Aorta (tissue), 5 donors: ENCODE measurements at places on chromosomes 16 and 17. TPM values are rescaled to one million over a fixed set of nuclear protein-coding genes. Genes with fewer than 3 reads are reported as not detected.

DNA sequence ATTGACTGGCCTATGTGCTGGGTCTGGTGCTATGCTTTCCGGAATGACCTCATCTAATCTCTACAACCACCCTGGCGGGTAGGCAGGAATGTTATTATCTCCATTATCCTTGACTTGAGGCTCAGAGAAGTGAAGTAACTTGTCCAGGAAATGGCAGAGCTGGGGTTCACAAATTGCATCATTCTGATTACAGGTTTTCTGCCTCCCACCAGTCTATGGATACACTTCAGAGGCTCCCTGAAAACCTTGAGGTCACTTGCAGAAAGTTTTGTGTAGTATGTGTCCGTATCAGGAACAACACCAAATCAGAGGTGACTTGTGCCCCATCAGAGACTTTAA lies 19.1 kb downstream of the NOD2 start:
- H3K27ac ChIP-seq, result no peak overlapping the region
- H3K27me3 ChIP-seq, result no peaks in the 10 kb centered on the region
- no peaks in the 10 kb centered on the region for H3K36me3 ChIP-seq
- H3K4me1 ChIP-seq, result no peaks in the 10 kb centered on the region
- DNase-seq, result no peak

Gene CHD9NB
- 0.88 TPM for total RNA-seq

- DNase-seq, result no peak
- no peaks in the 10 kb centered on the region for H3K27me3 ChIP-seq
- no peaks in the 10 kb centered on the region for H3K36me3 ChIP-seq
Measured at GRCh38 chr16:63038397-63039106, 1002.3 kb upstream of the CDH8 start.

Gene CD7
- 2.6 TPM for total RNA-seq

- no peaks in the 10 kb centered on the region for H3K27me3 ChIP-seq
- no peak overlapping the region for H3K4me3 ChIP-seq
- no peak overlapping the region for H3K27ac ChIP-seq
- no peak for DNase-seq
Measured at GRCh38 chr17:5501685-5502084, 15.3 kb downstream of the MIS12 start.

DNA sequence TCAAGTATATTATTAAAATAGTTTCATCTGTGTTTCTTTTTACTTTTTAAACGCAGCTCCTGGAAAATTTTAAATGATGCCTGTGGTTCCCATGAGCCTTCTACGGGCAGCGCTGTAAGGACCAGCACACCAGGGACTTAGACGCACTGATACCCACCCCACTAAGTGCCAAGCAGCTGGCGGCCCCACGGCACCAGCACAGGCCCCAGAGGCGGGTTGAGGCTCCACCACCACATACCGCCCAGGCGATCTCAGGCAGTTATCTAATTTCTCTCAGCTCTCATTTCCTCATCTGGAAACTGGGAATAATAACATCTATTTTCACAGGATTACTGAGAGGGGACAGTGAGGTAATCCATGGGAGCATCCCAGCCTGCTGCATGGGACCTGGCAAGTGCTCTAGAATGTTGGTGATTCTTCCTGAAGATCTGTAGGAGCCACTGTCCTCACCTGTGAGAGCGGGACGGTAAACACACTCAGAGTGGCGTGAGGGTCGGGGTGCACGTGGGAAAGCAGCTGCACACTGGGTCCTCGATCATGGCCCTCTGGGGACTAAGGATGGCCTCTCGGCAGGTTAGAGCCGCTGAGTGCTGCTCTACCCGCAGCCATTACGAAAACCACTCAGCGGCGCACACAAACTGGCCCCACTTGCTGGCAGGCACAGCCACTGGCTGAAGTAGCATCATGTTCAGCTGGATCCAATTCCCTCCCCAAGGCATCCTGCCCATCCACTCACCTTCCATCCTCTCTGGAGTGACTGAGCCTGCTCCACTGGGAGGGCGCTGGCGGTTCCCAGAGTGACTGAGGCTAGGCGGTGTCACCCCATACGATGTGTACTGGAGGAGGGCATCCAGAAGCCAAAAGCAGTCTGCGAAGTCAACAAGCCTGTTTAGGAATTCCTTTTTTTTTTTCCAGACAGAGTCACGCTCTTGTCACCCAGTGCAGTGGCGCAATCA lies 17.6 kb upstream of the SLC38A8 start:
- no peak for DNase-seq
- H3K27me3 ChIP-seq, result no peaks in the 10 kb centered on the region
- H3K4me1 ChIP-seq, result no peaks in the 10 kb centered on the region

Gene SRL
- total RNA-seq, result 2.3 TPM

Gene KRT24
- not detected for total RNA-seq

GRCh38 chr16:14354561-14355351 lies 275.3 kb downstream of the PARN start:
- H3K4me3 ChIP-seq, result no peak overlapping the region
- no peak for DNase-seq
- H3K27me3 ChIP-seq, result no peaks in the 10 kb centered on the region

GRCh38 chr16:847151-847550 lies 46.6 kb upstream of the GNG13 start:
- no peak overlapping the region for H3K4me3 ChIP-seq
- no peaks in the 10 kb centered on the region for H3K4me1 ChIP-seq
- H3K27me3 ChIP-seq, result no peaks in the 10 kb centered on the region
- H3K36me3 ChIP-seq, result no peaks in the 10 kb centered on the region

DNA sequence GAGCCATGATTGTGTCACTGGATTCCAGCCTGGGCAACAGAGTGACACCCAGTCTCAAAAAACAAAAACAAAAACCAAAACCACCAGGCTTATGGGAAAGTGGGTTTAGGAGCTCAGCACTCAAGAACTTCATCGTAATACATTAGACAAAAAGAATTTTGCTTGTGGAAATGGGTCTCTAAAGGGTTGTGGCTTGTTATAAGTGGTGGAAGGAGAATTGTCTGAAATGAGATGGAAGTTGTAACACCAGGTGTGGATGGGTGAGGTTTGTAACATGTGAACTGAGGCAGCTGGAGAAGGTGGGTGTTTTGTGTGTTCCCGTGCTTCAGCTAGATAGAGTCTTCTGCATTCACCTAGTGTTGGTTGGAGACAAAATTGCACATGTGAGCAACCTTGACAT lies 35.8 kb downstream of the CDH1 start:
- DNase-seq, result no peak
- no peaks in the 10 kb centered on the region for H3K36me3 ChIP-seq
- H3K27me3 ChIP-seq, result no peaks in the 10 kb centered on the region
- no peak overlapping the region for H3K4me3 ChIP-seq
- no peaks in the 10 kb centered on the region for H3K4me1 ChIP-seq

DNA sequence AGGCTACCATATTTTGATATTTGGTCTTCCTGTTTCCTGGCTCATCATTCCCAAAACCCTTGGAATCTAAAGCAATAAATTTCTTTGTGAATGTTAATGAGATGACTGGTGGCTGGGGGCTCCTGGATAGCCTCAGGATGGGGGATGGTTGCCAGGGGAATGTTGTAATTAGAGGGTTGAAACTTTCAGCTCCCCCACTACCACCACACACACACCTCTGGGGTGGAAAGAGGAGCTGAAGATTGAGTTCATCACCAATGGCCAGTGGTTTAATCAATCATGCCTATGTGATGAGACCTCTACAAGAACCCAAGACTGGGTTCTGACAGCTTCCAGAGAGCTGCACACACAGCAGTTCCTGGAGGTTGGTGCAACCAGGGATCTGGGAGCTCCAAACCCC lies 59.1 kb downstream of the HS3ST3A1 start:
- no peaks in the 10 kb centered on the region for H3K4me1 ChIP-seq
- no peaks in the 10 kb centered on the region for H3K36me3 ChIP-seq
- no peaks in the 10 kb centered on the region for H3K27me3 ChIP-seq
- no peak overlapping the region for H3K4me3 ChIP-seq
- no peak overlapping the region for H3K27ac ChIP-seq
- DNase-seq, result no peak

DNA sequence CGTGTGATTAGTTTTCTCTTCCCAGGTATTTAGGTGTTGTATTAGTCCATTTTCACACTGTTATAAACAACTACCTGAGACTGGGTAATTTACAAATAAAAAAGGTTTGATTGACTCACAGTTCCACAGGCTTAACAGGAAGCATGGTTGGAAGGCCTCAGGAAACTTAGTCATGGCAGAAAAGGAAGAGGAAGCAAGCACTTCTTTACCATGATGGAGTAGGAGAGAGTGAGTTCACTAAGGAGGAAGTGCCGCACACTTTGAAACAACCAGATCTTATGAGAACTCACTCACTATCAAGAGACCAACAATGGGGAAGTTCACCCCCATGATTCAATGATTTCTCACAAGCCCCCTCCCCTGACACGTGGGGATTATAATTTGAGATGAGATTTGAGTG lies 1343.7 kb upstream of the GOT2 start:
- H3K27me3 ChIP-seq, result no peaks in the 10 kb centered on the region
- no peaks in the 10 kb centered on the region for H3K4me1 ChIP-seq
- H3K27ac ChIP-seq, result no peak overlapping the region
- no peak for DNase-seq
- no peaks in the 10 kb centered on the region for H3K36me3 ChIP-seq

Gene TEKT3
- 2.5 TPM for total RNA-seq

Gene KRT17
- total RNA-seq, result 3.8 TPM

DNA sequence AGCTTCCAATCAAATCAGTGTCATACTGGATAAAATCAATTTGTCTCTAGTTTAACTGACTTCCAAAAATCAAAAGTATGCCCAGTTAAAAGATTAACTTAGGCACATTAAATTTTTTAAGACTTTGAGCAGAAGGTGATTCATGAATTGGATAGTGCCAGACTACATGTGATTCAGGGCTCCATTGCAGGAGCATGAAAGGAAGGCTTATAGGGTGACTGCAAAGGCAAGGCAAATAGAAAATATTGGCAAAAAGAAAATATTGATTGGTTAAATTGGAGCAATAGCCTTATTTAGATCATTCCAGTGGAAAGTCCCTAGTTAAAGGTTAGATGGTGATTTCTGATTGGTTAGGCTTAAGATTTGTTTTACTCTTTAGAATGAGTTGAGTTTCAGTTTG lies 223.9 kb upstream of the ERCC4 start:
- H3K4me1 ChIP-seq, result no peaks in the 10 kb centered on the region
- no peak for DNase-seq
- H3K27ac ChIP-seq, result no peak overlapping the region
- H3K4me3 ChIP-seq, result no peak overlapping the region

GRCh38 chr16:68283346-68283745 lies 19.0 kb downstream of the SLC7A6 start:
- peaks cover 4% of the 10 kb centered on the region for H3K36me3 ChIP-seq
- DNase-seq, result no peak
- H3K4me1 ChIP-seq, result peaks cover 3% of the 10 kb centered on the region

DNA sequence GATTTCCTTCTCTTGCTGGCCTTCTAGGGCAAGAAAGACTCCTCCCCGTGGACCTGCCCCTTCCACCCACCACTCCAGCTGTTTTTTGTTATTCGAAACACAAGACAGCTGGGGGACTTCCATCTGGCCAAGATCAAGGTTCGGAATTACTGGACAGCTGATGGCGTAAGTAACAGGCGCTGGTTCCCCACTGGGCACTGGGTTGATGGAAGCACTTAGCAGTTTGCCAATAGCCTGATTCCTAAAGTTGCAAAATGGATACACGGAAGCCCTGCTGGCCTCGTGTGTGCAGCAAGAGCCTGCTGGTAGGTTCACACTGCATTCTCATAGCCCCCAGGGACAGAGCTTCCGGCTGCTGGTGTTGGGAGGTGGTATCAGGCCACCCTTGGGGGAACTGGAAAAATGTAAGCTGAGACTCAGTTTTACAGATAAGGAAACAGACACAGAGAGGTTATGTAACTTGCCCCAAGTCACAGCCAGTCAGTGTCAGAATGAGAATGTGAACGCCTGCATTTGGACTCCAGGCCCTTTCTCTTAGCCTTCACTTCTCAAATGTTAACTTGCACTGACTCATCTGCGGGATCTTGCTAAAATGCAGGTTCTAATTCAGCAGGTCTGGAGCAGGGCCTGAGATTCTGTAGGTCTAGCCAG lies 171.7 kb downstream of the KATNIP start:
- H3K4me3 ChIP-seq, result no peak overlapping the region
- H3K4me1 ChIP-seq, result no peaks in the 10 kb centered on the region
- H3K27ac ChIP-seq, result no peak overlapping the region
- no peaks in the 10 kb centered on the region for H3K36me3 ChIP-seq
- H3K27me3 ChIP-seq, result no peaks in the 10 kb centered on the region

Gene HAS3
- total RNA-seq, result 0.68 TPM

DNA sequence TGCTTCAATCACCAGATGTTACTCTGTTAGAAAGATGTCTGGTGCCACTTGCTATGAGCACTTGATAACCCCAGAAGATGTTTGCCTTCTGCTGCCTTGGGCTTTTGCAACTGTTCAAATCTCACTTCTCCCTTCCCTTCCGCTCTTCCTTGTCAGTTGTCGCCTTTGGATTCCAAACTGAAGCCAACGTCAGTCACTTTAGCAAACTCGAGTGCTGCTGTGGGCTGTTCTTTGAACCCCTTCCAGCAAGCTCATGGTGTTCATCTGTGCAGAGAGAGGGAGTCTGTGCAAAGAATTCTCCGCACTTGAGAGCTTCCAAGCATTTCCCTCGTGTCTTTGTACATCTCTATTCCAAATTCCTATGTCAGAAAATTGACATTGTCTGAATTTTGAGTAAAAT lies 879.4 kb downstream of the CDH11 start:
- no peak overlapping the region for H3K27ac ChIP-seq
- H3K4me3 ChIP-seq, result no peak overlapping the region
- H3K4me1 ChIP-seq, result no peaks in the 10 kb centered on the region

DNA sequence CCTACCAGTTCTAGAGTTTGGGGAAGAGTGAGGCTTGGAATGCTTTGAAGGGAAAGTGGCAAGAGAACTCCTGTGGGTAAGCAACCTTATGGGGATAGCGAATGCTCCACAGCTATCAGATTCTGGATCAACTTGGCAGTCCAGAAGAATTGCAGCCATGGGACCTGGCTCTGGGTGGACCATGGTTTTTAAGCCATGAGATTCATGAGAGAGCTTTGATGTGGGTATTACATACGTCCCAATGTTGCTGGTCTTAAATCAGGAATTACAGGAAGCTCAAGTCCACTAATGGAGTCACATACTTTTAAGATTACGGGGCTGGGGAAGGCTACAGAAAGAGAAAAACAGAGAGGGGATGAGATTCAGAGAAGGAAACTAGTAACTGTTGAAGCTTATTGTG lies 142.5 kb upstream of the ELAC2 start:
- no peaks in the 10 kb centered on the region for H3K36me3 ChIP-seq
- no peak overlapping the region for H3K4me3 ChIP-seq
- H3K4me1 ChIP-seq, result no peaks in the 10 kb centered on the region
- H3K27me3 ChIP-seq, result no peaks in the 10 kb centered on the region
- no peak for DNase-seq

Gene EPN3
- total RNA-seq, result not detected

Gene BAHCC1
- total RNA-seq, result 22.8 TPM

DNA sequence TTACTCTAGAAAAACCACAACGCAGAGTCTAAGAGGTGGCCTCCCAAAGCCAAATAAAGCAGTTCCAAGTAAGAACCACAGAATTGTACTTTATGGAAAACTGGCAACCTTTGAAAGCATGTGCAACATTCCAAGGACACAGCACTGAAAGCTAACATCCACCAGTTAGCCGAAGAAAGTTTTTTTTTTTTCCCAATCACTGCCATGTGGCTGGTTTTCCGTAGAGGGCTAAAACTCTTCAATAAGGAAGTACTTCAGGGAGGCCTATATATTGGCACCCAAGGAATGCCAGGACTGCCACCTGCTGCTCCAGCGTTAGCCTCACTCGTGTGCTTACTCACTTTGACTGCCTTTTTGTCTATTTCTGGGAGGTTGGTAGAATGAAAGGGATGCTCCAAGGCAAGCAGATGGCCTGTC lies 25.2 kb downstream of the CEP95 start:
- H3K36me3 ChIP-seq, result peaks cover 18% of the 10 kb centered on the region
- no peaks in the 10 kb centered on the region for H3K4me1 ChIP-seq
- H3K4me3 ChIP-seq, result no peak overlapping the region
- no peaks in the 10 kb centered on the region for H3K27me3 ChIP-seq
- no peak for DNase-seq
